ENCODE measurements at places on chromosomes 3 and 15. TPM values are rescaled to one million over a fixed set of nuclear protein-coding genes. Genes with fewer than 3 reads are reported as not detected.

GRCh38 chr3:123749711-123750110 lies 134.4 kb downstream of the MYLK start:
- H3K4me1 ChIP-seq, result no peaks in the 10 kb centered on the region
- no peaks in the 10 kb centered on the region for H3K36me3 ChIP-seq

GRCh38 chr3:187360596-187360995 lies 7.6 kb upstream of the RTP4 start:
- no peak overlapping the region for H3K4me3 ChIP-seq
- H3K36me3 ChIP-seq, result no peaks in the 10 kb centered on the region
- no peaks in the 10 kb centered on the region for H3K27me3 ChIP-seq
- no peak for DNase-seq

- no peaks in the 10 kb centered on the region for H3K27me3 ChIP-seq
- no peak for DNase-seq
- no peak overlapping the region for H3K27ac ChIP-seq
- no peak overlapping the region for H3K4me3 ChIP-seq
Measured at GRCh38 chr3:128436214-128436613, 30.5 kb downstream of the DNAJB8 start.

DNA sequence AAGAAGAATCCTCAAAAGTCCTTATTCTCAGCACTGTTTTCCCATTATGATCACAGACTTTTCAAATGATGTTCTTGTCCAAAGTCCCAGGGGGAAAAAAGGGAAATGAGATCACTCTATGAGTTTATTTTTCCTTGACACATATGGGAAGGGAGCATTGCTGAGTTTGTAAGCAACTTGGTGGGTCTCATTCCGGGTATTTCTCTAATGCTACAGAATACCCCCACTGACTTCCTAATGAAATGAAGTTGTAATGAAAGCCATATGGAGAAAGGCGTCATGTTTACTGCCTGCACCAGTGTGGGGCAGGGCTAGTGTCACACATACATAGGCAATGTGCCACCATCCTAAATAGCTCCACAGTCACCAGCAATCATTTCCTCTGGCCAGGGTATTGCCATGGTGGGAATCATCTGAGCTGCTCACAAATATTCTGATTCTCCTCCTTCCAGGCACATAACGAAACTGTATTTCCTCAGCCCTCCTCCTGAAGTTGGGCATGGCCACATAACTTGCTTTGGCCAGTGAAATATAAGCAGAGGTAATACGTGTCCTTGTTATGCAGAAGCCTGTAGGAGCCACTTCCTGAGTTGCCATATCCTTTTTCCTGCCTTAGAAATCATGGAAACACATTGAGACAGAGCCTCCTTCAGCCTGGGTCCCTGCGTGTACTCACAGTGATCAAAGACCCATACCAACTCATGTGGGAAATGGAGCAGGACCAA lies 41.0 kb upstream of the C15orf61 start:
- no peaks in the 10 kb centered on the region for H3K4me1 ChIP-seq
- H3K36me3 ChIP-seq, result no peaks in the 10 kb centered on the region
- no peaks in the 10 kb centered on the region for H3K27me3 ChIP-seq
- DNase-seq, result no peak
- H3K4me3 ChIP-seq, result no peak overlapping the region

Gene CCR8
- not detected for polyA plus RNA-seq

Gene CLRN1
- not detected for polyA plus RNA-seq

Gene VEPH1
- not detected for polyA plus RNA-seq
